Thoracic aorta (tissue), 2 donors: ENCODE measurements at places on chromosomes 1 and 21. TPM values are rescaled to one million over a fixed set of nuclear protein-coding genes. Genes with fewer than 3 reads are reported as not detected.

Gene LDLRAD1
- total RNA-seq = not detected

Gene CDCA8
- 0.35 TPM for total RNA-seq

Gene MRPL9
- total RNA-seq = 65.7 TPM

Gene SYT14
- not detected for total RNA-seq

Gene ANKRD13C
- total RNA-seq = 19.6 TPM

Gene RNU5D-1
- not detected for total RNA-seq

Gene SPRR2A
- not detected for total RNA-seq

Gene ATP6V1G3
- not detected for total RNA-seq

Gene PAX7
- total RNA-seq = not detected

Gene CTSS
- 64.7 TPM for total RNA-seq

DNA sequence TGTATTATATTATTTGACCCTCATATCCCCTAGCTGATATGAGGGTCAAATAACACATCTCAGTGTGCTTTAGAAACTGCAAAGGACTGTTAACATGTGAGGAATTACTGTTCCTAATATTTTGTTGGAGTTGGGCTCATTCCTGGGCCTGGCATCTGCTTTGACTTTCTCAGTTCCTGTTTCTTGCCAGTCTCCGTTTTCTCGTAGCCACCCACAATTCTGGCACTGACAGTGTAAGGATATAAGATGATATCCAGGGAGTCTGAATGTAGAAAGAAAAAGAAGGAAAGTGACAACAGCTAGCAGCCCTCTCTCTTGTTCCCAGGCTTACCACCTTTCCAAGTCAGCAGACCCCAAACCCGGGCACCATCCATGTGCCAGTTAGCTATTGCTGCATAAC, 54.4 kb upstream of the SCMH1 start:
- no peak for DNase-seq

- no peak for DNase-seq
Observed at GRCh38 chr1:197444755-197445154, 176.7 kb downstream of the CRB1 start.

- no peak for DNase-seq
Observed at GRCh38 chr1:220368352-220369265, 96.4 kb upstream of the RAB3GAP2 start.

GRCh38 chr1:66711420-66711819, 40.8 kb upstream of the DYNLT5 start:
- DNase-seq = no peak

- DNase-seq = no peak
Observed at GRCh38 chr1:41444246-41444645, 40.2 kb downstream of the EDN2 start.

GRCh38 chr1:183159960-183160359, 26.1 kb upstream of the LAMC2 start:
- DNase-seq = no peak

DNA sequence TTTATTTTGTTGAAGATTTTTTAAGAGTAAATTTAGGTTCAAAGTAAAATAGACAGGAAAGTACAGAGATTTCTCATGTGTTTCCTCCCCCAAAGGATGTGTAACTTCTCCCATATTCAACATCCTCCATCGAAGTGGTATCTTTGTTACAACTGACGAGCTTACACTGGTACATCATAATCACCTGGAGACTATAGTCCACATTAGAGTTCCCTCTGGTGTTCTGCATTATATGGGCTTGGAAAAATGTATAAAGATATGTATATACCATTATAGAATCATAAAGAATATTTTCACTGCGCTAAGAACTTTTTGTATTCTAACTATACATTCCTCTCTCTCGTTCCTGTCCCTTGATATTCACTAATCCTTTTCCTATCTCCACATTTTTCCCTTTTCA, 203.7 kb downstream of the AMY1C start:
- DNase-seq = no peak

GRCh38 chr1:65260851-65261473, 48.4 kb upstream of the DNAJC6 start:
- DNase-seq = no peak

DNA sequence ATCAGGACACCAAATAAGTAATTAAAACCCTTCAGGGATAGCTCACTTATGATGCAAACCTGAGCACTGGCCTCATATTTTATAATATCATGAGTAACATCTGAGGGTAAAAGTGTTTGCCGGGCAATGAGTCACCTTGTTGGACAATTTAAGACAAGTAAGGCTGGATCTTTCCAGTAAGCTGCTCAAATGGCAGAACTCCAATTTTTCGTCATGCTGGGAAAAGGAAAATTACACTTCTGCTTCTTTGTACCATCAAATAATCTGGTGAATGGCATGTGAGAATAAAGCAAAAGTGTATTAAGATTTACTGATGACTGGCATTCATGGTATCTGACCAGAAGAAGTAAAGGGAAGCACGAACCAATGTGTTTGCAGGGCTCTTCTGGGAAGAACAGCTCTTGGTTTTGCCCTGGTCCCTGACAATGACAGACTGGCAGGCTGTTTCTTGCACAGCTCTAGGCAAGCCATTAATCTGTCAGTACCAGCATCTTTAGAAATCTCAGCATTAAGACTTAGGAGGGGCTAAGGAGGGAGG, 392.2 kb downstream of the VAV3 start:
- DNase-seq = no peak

- DNase-seq = no peak
Observed at GRCh38 chr1:208202333-208202995, 41.7 kb downstream of the PLXNA2 start.

DNA sequence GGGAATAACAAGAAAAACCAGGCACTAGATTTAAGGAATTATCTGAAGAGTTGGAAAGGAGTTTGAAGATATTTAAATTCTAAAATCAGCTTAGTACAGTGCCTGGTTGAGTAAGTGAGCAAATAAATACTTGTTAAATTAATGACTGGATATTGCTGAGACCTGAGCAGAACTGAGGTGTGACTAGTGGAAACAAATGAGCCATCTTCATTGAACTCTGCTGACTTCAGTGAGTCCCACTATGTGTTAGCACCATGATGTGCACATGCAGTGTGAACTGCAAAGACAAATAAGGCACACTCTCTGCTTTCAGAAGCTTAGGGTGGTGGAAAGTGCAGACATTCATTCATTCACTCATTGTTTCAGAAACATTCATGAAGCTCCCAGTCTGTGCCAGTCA, 48.7 kb downstream of the ELAPOR1 start:
- no peak for DNase-seq

GRCh38 chr1:41711581-41711980, 207.1 kb downstream of the HIVEP3 start:
- DNase-seq = no peak

DNA sequence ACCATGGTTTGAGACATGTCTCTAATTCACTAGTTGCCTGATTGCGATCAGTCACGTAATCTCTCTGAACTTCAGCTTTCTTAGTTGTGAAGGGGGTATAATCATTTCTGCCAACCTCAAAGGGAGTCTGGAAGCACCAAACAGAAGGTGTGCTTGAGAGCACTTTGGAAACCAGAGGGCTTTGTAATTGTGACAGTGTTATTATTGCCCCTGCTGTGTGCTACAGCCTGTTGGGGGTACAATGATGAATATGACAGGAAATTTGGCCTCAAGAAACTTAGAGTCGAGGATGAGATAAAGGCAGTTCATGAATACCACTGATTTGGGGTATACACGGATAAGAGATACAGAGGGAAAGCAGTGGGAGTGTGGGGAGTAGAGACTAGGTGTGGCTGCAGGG, 150.2 kb upstream of the CD34 start:
- DNase-seq = no peak

DNA sequence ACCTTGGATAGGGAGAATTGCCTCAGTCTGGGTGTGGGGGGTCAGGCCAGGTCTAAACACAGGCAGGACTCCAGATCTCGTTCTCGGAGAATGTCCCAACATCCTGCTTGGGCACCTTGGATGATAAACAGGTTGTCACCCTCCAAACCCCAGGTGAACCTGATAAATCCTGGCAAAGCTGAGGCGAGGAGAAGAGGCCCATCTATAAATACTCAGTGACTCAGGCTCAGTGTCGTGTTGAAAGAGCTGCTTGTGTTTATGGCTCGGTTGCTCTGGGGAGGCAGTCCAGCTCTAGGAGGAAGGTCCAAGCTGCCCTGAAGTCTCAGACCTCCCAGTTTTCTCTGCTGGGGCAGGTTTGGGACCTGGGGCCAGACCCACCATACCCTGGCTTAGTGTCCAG, 15.8 kb upstream of the TRIM63 start:
- no peak for DNase-seq

DNA sequence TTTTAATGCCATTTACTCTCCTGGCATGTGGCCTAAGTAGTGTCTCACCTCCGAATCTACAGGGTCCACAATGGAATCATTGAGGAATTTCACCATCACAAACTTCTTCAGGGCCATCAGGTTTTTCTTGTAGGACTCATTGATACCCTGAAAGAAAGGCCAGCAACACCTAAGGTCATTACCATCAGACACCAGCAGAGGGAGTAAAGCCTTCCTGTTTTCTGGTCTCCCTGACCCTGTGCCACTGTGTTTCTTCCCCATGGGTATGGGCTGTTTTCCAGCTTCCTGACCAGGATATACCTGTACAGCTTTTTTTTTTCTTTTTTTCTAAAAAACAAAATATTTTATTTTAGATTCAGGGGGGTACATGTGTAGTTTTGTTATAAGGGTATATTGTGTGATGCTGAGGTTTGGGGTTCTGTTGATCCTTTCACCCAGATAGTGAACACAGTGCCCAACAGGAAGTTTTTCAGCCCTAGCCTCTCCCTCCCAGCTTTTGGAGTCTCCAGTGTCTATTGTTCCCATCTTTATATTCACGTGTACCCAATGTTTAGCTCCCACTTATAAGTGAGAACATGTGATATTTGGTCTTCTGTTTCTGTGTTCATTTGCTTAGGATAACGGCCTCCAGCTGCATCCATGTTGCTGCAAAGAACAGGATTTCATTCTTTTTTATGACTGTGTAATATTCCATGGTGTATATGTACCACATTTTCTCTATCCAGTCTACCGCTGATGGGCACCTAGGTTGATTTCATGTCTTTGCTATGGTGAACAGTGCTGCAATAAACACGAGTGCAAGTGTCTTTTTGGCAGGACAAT, 18.3 kb downstream of the PPT1 start:
- no peak for DNase-seq

- DNase-seq = no peak
Observed at GRCh38 chr1:239308701-239309333, 77.6 kb upstream of the CHRM3 start.

DNA sequence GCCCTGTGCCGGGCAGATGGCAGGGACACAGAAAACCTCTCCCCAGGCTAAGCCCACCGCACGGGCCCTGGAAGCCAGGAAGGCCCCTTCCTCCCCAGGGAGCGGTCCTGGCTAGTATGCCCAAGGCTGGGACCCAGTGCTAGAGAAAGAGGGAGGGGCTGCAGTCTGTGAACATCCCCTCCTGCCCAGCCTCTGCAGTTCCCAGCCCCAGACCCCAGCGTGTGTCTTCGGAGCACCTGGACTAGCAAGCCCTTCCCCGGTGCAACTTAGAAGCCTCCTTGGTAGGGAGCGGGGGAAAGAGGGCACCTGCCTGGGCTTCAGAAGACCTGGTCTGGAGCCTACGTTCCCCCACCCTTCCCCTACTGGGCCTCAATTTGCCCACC, 2.1 kb downstream of the PLEKHG5 start:
- no peak for DNase-seq

DNA sequence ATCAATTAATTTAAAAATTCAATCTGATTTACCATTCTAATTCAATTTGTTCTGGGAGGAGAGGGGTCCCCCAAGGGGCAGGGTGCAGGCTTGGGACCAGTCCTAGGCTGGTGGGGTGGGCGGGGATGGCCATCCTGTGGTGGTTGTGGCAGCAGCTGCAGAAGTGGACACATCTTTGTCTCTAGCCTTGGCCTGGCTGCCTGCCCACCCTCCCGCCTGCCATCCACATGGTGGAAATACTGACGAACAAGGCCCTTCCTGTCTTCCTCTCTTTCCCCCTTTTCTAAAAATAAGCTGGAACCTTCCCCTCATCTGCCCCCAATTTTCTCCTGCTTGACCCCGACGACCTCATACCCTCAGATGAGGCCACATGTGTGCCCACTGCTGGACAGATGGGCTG, 130.9 kb downstream of the FOXD2 start:
- no peak for DNase-seq

DNA sequence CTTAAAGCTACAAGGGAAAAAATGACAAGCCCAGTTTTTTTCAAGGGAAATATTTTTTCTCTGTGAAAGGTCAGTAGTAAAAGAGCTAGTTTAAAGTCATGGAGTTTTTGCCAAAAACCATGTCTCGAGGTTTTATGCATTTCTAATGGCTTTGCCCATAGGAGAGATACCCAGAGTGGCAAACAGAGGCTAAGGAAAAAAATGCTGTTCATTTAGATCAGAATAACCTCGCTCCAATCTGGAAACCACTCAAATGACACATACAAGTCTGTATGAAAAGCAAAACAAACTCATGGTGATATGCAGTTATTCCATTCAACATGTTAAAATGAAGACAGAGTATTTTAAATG, 36.9 kb upstream of the EDEM3 start:
- DNase-seq = no peak

DNA sequence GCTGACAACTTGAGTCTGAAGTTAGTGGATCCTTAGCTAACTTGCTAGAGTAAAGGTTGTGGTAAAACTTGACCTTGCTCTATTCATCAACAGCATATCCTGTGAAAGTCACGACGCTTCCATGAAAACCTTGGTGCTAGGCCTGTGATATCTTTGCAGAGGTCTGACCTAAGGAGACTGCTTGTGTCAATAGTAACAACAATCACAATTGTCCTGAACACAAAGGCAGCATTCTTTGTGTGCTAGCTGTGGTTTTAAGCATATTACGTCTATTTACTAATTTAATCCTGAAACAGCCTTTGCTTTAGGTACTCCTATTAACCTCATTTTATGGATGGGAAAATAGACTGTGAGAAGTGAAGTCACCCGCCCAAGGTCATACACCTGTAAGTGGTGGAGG, 2.8 kb upstream of the CLDN14 start:
- no peak for DNase-seq

DNA sequence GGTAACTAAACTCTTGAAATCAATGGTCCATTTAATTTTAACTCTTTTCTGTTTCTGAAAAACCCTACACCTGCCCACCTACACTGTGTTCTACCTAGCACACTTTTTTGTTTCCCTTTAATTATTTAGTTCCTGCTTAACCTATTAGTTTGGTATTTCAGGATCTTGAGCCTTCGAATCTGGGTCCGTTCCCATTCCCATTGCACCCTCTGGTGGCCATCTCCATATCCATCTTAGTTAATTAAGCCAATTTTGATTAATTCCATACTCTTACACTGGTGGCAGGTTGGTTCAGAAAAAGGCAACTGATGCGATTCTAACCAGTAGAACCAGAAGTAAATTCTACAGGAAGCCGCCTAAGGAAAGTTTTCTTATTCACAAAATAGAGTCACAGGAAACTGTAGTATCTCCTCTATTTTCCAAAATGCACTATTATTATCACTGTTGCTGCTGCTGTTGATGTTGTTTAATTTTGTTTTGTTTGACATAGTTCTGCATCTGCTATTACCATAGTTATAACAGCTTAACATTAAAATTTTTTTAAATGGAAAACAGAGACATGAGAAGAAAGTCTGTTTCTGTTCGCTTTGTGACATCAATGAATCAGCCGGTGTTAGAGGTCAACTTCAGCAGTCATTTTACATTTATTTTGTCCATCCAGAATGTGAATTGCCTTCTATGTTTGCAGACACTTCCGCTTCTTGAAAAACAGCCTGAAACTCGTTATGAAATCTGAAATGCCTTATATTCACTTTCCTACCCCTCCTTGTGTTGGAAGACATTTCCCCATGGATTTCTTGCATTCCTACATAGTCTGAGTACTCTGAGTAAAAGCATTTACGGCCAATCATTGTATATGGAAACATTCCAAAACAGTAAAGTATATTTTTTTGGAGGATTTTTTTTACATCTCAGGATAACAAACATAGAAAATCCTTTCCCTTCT, 115.5 kb upstream of the NCAM2 start:
- no peak for DNase-seq
